Anterior cingulate cortex (tissue), 58 donors: ENCODE measurements at places on chromosomes 6 and 20.

GRCh38 chr20:54067606-54068174, 2.7 kb downstream of the BCAS1 start:
- no peak for DNase-seq

- DNase-seq: no peak
These were observed 427.0 kb upstream of the SPTLC3 start for GRCh38 chr20:12581644-12582289.

- no peak for DNase-seq
These were observed 17.5 kb downstream of the NAPB start for GRCh38 chr20:23403751-23404150.

GRCh38 chr6:169513478-169514193, 188.2 kb downstream of the WDR27 start:
- DNase-seq: no peak

DNA sequence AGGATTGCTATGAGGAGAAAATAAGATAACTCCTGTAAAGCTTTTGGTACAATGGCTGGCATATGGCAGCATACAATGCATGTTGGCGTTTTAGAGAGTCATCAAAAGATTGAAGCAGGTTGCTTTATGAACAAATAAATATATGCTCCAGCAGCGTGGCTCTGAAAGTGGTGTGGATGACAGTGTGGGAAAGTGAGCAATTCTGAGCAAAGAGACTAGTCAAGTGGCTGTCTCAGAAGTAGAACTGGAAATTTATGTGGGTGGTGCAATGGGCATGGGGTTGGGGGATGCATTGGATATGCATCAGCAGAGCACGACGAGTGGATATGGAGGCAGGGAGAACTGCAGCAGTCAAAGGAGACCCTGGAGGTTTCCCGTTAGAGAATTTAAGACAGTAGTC, 66.2 kb upstream of the PHACTR2 start:
- DNase-seq: no peak

GRCh38 chr20:3751675-3752385, 15.7 kb downstream of the ADISSP start:
- no peak for DNase-seq

DNA sequence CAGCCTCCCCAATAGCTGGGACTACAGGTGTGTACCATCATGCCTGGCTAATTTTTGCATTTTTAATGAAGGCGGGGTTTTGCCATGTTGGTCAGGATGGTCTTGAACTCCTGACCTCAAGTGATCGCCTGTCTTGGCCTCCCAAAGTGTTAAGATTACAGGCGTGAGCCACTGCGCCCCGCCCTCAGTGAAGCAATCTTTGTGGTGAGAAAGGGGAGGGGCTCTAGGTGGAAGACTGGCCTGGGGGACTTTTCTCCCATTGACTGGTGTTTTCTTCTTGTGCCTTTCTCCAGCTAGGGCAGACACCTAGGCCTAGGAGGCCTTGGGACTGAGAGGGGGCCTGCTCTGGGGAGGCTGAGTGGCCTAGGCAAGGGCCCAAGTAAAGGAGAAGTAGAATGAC, 84.1 kb downstream of the DNAAF9 start:
- DNase-seq: no peak

- DNase-seq: no peak
These were observed 16.2 kb downstream of the GFOD1 start for GRCh38 chr6:13471184-13471583.

DNA sequence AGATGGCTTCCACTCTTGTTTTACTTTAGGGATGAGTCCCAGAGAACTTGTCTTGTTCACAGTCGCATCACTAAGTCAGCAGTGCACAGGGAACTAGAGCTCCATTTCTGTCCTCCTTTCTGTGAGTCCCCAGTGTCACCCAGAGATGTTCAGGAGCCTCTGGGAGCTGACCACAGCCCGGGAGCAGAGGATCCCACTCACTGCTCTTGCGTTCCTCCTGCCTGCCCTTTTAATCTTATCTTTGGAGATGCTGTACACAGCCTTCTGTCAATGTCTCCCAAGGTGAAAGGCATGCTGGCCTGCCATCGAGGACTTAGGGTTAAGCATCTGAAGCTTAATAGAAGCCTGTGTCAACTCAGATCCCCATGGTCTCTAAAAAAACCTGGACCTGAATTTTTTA, 71.2 kb downstream of the IGF2R start:
- no peak for DNase-seq

- no peak for DNase-seq
These were observed 38.3 kb upstream of the FAM184A start for GRCh38 chr6:119116712-119117281.

GRCh38 chr6:170149681-170150589, 140.9 kb downstream of the DLL1 start:
- no peak for DNase-seq

DNA sequence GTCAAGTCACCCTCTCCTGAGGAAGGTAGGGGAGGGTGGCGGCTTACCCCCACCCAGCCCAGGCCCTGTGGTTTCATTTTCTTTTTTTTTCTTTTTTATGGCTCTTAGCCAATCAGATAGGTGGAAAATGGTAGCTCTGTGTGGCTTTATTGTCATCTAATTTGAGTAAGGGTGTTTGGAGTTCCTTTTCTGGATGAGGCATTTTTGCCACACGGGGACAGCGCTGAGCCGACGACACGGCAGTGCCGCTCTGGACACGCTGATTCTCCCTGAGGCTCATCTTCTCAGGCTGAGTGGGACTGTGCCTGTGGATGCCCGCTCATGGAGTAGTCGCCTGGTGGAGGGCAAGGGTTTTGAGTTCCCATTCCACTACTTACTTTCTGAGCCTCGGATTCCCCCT, 37.6 kb upstream of the ANGPT4 start:
- no peak for DNase-seq

DNA sequence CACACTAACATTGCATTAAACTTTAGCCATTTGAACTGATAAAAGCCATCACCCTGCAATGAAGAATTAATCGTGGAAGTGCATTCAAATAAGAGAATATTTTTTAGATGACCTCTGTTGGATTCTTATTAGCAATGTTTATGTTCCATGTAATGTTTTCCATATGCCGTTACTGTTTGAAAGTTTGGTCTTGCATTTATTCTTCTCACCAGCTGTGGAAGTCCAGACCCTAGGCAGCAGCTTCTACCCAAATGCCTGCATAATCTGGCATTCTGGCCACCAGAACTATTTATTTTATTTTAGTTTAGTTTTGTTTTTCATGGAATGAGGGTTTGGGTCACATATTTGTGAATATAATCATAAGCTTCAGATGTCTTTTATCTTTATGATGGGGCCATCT, 140.4 kb downstream of the SAMD5 start:
- DNase-seq: no peak

- DNase-seq: no peak
These were observed 694 bp upstream of the FAM120B start for GRCh38 chr6:170305805-170306323.

GRCh38 chr20:11748436-11748835, 169.3 kb upstream of the BTBD3 start:
- no peak for DNase-seq

DNA sequence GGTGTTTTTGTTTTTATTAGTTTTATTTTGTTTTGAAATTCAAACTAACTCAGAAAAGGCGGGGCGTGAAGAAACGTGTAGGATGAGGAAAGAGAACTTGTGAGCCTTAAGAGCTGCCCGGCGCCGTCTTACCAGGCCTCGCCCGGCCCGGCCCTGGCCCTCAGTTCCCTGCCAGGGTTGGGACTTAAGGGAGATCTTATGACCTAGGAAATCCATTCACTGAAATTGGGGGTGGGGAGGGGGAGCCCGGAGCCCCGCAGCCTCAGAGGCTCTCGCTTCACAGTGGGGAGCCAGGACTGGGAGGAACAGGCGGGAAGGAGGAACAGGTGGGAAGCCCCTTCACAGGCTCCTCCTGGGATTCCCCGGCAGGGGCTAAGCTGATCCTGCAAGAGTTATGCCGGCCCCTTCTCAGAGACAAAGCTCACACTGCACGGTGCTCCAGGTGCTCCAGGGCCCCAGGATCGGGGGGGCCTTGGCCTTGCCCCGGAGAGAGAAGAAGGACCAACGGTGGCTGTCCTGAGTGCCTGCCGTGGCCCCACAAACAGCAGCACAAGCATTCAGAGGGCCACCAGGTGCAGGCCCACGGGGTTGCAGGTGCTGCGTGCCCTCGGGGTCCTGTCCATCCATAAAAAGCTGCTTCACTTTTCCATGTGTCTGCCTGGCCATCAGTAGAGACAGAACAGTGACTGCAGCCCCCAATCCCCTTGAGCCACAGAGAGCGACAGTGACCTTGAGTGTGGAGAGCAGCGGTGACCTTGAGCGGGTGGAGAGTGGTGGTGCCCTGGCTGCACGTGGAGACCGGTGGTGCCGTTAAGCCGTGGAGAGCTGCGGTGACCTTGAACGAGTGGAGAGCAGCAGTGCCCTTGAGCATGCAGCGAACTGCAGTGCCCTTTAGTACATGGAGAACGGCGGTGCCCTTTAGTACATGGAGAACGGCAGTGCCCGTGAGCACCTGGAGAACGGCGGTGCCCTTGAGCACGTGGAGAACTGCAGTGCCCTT, 152.7 kb downstream of the DLL1 start:
- DNase-seq: no peak

- no peak for DNase-seq
These were observed 108.7 kb downstream of the ZFAND3 start for GRCh38 chr6:37928217-37928616.

GRCh38 chr6:158060455-158061360, 79.0 kb downstream of the SYNJ2 start:
- DNase-seq: peak; percentile 37

DNA sequence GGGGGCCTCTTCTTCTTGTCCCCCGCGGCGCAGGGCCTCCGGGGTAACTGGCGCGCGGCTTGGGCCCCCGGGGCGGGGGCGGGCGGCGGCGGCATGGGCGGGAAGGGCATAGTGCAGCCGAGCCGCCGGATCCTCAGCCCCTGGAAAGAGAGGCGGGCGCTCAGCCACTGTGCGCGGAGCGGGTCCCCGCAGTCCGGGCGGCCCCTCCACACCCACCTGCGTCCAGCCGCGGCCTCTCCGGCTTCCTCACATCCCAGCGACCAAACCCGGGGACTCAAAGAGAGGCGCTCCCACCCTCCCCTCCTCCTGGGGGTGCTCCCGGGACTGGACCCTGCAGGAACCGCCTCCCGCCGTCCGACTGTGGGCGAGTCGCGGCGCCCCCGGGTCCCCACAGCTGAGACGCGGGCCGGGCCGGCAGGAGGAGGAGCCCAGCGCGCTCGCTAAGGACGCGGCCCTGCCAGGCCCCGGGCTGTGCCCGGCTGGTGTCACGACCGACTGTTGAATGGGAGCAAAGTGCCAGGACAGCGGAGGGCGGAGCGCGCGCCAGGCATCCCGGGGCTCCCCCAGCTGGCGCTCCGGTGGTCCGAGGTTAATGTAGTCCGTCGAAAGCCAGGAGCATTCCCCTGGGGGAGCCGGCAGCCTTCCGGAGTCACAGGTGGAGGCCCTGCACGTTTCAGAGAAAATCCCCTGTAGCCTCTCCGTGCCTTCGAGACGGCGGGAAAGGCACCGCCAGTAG, at the start of gene PRR18:
Gene PRR18, minus strand, starts transcription at position 360 of the 736 bp plus-strand sequence. Its CDS starts 250 bp downstream, at position 110.
- DNase-seq: peak; percentile 45

- no peak for DNase-seq
These were observed 148.2 kb downstream of the TRMT11 start for GRCh38 chr6:126134491-126134890.

DNA sequence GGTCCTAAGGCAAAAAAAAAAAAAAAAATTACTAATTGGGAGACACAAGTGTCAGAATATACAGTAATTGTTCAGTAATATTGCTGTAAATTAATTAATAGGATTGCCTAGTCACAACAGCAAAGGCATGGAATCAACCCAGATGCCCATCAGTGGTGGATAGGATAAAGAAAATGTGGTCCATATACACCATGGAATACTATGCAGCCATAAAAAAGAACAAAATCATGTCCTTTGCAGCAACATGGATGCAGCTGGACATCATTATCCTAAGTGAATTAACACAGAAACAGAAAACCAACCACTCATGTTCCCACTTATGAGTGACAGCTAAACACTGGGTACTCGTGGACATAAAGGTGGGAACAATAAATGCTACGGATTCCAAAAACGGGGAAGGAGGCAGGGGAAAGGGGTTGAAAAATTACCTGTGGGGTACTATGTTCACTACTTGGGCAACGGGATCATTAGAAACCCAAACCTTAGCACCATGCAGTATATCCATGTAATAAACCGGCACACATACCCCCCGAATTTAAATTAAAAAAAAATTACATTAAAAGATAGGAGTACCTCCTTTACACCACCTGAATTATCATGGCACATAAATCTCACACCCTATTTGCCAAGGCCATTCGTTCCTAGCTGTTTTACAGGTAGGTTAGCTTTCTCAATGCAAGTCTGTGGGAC, 689 bp upstream of the PFDN4 start:
- no peak for DNase-seq

GRCh38 chr6:156634951-156635371, 142.2 kb upstream of the ARID1B start:
- DNase-seq: no peak

DNA sequence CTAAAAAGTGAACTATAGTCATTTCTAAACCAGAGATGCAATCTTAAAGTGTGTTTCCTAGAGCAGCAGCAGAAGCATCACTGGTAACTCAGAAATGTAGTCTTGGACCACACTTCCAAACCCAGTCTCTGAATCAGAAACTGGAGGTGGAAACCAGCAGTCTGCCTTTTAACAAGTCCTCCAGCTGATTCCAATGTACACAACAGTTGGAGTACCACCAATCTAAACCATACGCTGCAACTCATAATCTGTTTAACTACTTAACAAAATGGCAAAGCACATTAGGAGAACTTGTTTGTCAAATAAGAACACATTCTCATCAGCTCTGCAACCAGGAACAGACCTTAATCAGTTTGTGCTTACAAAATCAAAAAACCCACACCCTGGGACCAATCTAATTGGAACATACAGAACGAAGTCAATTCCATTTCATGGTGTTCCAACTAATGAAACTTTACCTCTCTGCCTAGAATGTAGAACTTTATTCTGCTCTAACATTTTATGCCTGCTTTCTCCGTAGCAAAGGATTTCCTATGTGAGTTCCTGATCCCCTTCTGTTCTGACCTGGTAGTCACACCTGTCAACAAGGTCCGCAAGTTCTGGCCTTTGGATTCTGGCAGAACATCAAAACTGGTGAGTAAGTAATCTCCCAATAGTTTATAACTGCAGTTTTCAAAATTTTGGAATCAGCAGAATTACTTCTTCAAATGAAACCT, 390.4 kb downstream of the HTR1B start:
- peak; percentile 1 for DNase-seq

- no peak for DNase-seq
These were observed 283.5 kb downstream of the KHDC1L start for GRCh38 chr6:72941751-72942150.

- DNase-seq: no peak
These were observed 176.8 kb downstream of the CD83 start for GRCh38 chr6:14294270-14294951.

GRCh38 chr6:137978252-137978896, 111.3 kb downstream of the TNFAIP3 start:
- DNase-seq: no peak

GRCh38 chr6:3355358-3356055, 96.8 kb downstream of the PSMG4 start:
- DNase-seq: no peak

GRCh38 chr6:128438393-128438792, 82.0 kb downstream of the PTPRK start:
- no peak for DNase-seq

- DNase-seq: no peak
These were observed 22.9 kb downstream of the ARHGAP18 start for GRCh38 chr6:129686941-129687627.

GRCh38 chr6:40482532-40482931, 104.6 kb downstream of the LRFN2 start:
- DNase-seq: no peak
